ENCODE measurements at places on chromosomes 1 and 21. TPM values are rescaled to one million over a fixed set of nuclear protein-coding genes. Genes with fewer than 3 reads are reported as not detected.

- DNase-seq, result no peak
Measured at GRCh38 chr1:48309564-48310082, 87.1 kb downstream of the SLC5A9 start.

- DNase-seq, result no peak
Measured at GRCh38 chr1:221862971-221863370, 121.1 kb upstream of the DUSP10 start.

- no peak for DNase-seq
Measured at GRCh38 chr1:42523171-42523570, 60.1 kb downstream of the CCDC30 start.

DNA sequence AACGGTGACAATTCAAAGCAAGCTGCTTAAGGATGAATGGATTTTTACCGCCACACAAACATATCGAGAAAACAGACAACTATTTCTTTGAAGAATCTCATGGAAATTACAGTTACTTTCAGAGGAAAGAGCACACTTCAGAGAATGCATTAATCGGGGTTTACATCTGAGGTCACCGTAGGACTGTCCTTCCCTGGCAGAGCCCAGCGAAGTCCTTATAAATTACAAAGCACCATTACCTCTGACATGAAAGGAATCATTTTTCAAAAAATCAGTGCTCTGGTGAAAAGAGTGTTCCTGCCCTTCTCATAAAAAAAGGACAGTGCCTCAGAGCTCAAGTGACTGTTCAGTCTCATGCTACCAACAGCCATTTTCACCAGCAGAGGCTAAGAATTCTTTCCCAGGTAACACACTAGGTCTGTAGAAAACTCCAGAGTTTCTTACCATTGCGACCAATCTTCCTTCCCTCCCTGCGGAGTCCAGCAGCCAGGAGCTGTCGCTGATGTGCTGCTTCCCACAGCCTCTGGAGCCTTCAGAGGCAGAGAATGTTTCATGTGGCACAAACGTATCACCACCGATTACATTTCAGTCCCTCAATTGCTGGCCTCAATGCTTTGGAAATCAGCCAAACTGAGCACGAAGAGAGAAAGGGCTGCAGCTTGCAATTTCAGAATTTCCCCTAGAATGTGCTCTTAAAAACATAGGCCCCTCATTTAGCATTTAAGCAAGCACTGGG lies 75.4 kb downstream of the PLD5 start:
- DNase-seq, result no peak

DNA sequence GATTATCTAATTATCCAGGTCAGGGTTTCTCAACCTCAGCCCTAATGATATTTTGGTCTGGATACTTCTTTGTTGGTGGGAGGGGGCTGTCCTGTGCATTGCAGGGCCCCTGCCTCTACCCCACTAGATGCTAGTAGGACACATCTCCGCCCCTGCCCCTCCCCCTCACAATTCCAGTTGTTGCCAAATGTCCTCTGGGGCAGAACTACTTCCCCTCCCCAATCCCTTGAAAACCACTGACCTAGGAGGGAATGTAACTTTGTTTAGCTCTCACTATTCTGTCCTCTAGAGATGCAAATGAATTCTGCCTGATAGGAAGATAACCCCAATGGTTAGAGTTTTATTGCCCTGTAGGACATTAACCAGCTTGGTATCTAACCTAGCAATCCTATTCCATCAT lies 8.1 kb downstream of the CACNA1S start:
- no peak for DNase-seq

- DNase-seq, result no peak
Measured at GRCh38 chr1:164583835-164584539, 25.0 kb downstream of the PBX1 start.

DNA sequence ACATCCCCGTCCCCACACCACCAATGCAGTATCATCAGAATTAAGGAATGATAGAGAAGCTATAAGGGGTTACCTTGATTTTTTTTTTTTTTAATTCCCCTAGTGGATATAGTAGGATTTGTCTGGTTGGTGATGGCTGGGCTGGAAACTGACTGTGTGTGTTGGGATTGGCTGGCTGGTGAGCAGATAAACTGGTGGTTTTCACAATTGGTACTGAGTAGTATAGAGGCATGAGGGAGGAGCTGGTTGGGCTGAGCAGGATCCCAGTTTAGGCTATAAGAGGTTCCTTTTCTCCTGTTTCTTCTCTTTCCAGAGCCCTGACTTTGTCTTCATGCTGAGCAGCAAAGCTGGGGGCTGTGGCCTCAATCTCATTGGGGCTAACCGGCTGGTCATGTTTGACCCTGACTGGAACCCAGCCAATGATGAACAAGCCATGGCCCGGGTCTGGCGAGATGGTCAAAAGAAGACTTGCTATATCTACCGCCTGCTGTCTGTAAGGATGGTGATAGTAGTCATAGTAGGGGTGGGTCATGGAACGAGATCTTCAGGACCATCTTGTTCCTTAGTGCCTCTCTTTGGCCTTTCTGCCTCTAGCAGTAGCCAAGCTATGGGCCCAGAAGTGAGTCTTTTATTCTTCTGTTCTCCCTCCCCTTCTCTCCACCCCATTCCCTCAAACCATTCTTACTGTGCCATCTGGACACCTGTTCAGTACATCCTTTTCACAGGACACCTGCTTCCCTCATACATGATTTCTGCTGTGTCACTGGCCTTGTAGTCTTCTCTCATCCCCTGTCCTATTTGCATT lies 26.9 kb downstream of the RAD54L start:
- DNase-seq, result no peak

GRCh38 chr21:42161956-42162681 lies 56.8 kb upstream of the ABCG1 start:
- DNase-seq, result no peak

DNA sequence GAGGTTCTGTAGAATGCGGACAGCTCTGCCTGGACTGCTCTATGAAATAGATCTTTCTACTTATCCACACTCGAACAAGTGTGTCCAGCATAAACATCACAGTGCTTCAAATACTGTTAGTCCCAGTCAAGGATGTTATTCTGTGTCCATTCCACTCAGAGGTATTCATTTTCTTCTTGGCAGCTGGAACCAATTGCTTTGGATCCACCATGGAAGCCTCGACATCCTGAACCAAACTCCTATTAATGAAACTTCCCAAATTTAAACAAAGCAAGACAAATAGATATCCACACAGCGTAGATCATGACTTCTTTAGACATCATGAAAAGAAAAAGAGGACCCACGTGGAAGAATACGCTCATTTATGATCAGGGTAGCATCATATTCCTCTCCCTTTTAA lies 95.8 kb downstream of the DISC1 start:
- no peak for DNase-seq

DNA sequence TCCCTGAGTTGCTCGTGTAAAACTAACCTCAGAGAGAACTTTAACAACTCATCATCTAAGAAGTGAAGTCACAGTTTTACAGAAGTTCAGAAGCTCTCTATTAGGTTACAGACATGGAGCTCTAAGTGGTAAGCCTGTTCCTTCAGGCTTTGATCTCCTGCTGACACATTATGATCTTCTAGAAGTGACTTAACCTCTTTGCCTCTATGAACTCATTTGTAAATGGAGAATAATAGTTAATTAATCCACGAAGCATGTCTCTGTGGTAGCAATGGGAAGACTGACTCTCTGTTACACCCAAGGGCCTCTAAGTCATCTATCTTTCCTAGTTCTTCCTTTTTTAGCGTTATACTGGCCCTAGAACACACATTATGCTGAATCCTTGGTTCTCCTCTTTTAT lies 157.9 kb upstream of the NRIP1 start:
- DNase-seq, result no peak

HCRTR1 gene
- total RNA-seq, result not detected

TAF13 gene
- total RNA-seq, result 21.6 TPM

ARMH1 gene
- total RNA-seq, result 139 TPM

All from activated T-helper 2 cell treated with anti-CD3 and anti-CD28 coated beads, Interferon-gamma antibody, Interleukin-2, Interleukin-4, amounts not matched to agents 10 μg/mL and 5 μg/mL and 100 μg/mL, durations not matched to agents 14 hours and 24 hours and 36 hours (primary cell).